NCI-H187 treated with DMSO at 0.1 percent for 48 hours (cell line): ENCODE measurements at places on chromosomes 12 and 14.

- DNase-seq: no peak
These were observed 147.3 kb upstream of the MAX start for GRCh38 chr14:65249471-65250161.

GRCh38 chr12:46152456-46152855 lies 116.4 kb downstream of the SLC38A1 start:
- DNase-seq: no peak

DNA sequence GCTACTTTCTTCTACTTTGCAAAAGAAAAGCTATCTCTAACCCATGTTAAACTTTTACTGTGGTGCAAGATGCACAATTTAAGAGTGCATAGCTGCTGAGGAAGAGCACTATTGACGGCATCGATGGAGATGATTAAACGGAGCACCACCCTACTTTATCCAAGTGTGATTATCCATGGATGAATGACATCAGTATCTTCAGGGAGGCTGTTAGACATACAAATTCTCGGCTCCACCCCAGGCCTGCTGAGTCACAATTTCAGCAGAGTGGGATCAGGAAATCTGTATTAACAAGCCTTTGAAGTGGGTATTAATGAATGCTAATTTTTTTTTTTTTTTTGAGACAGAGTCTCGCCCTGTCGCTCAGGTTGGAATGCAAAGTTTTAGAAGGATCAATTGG lies 16.2 kb downstream of the SLC2A14 start:
- no peak for DNase-seq

DNA sequence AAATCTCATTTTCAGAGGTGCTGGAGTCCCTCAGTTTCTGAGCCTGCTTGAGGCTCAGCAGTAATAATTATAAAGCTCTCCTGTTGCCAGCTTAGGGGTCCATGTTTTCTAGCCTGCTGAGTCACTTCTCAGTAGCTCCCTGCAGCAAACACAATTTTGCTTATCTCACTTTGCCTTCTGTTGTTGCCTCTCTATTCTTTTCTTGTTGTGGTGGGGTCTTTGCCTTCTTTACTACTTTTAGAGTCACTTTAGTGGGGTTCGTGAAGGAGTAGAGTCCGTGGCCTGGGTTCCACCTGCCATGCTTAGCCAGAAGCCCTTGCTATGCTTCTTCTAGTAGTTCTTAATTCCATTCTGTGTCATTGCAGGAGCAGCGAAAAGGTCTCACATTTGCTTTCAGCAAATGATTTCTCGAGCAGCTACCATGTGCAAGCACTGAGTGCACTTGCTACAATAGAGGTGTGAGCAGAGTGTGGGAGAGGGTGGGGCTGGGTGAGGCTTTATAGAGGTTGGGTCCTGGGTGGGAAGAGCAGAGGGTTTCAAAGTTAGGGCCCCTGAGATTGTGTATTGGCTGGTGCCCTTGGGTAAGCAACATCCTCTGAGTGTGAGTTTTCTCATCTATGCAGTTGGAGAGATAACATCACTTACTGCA lies 114.3 kb downstream of the ADCK1 start:
- DNase-seq: no peak

GRCh38 chr14:57692671-57693070 lies 173.2 kb downstream of the SLC35F4 start:
- no peak for DNase-seq

GRCh38 chr14:20782280-20782890 lies 1.3 kb downstream of the RNASE6 start:
- no peak for DNase-seq

GRCh38 chr12:109160433-109160832 lies 44.0 kb downstream of the ACACB start:
- no peak for DNase-seq

- DNase-seq: no peak
These were observed 1454.6 kb downstream of the AACS start for GRCh38 chr12:126519833-126520232.

GRCh38 chr14:77128414-77128891 lies 13.1 kb downstream of the ZDHHC22 start:
- no peak for DNase-seq

- DNase-seq: no peak
These were observed 17.7 kb downstream of the SLC25A29 start for GRCh38 chr14:100288382-100289185.

DNA sequence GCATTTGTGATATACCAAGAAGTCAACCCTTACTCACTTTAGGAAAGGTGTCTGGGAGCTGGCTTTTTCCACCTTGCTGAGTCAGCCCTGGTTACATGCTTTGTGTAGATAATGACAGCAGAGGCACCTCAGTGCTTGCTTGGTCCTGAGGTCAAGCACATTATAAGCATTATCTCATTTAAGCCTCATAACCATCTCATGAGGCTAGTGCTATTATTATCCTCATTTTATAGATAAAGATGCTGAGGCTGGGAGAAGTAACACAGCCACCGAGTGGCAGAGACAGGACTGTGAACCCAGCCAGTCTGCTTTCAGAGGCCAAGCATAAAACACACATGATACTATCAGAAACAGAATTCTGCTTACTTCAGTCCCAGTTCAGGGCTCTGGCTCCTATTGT lies 29.4 kb downstream of the MAX start:
- no peak for DNase-seq

- DNase-seq: no peak
These were observed 4.0 kb downstream of the MYH7 start for GRCh38 chr14:23431486-23431885.

DNA sequence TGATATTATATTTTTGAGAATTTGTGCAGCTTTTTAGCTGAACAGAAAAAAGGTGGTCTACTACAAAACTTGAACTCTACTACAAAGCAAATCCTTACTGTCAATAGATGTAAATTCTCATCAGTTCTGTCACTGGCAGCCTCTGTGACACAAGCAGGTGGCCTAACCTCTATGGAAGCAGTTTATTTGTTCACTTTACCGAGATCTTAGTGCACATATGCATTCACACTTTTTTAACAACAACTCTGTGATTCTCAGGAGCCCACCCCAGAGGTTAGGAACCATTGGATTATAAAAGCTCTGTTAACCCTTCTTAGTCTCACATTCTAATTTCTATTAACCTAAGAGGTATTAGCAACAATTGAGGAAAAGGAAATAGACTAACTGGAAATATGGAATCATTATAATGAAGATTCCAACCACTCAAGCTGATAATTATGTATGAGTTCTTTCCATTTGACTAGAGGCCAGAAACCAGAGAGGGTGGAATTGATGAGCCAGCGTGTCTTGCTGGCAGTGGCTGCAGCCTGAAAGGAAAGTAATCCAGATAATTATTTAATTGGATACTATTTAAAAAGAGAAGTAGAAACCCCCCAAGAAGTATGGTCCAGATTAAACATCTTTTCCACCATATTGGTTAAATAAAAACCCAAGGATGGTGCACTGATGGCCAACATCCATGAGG lies 451.1 kb downstream of the TMEM117 start:
- DNase-seq: no peak

- no peak for DNase-seq
These were observed 305.2 kb upstream of the SYT1 start for GRCh38 chr12:78559416-78559815.
